Mononuclear cell (primary cell): ENCODE measurements at places on chromosomes 4 and X. TPM values are rescaled to one million over a fixed set of nuclear protein-coding genes. Genes with fewer than 3 reads are reported as not detected.

The UGT8 gene
- total RNA-seq = 3.3 TPM

The MFAP3L gene
- 23.0 TPM for total RNA-seq

The HTN1 gene
- total RNA-seq = not detected

The LYAR gene
- total RNA-seq = 10.1 TPM

The MID2 gene
- 17.6 TPM for total RNA-seq

The CYLC1 gene
- not detected for total RNA-seq

The CCSER1 gene
- 7.9 TPM for total RNA-seq

The GPC4 gene
- total RNA-seq = under 0.01 TPM

The ZNF595 gene
- total RNA-seq = 22.6 TPM

The PWWP3B gene
- not detected for total RNA-seq

The SLITRK4 gene
- 1.5 TPM for total RNA-seq

The ATP6AP1 gene
- 47.9 TPM for total RNA-seq

The MID1IP1 gene
- total RNA-seq = 61.2 TPM

The NR3C2 gene
- 29.1 TPM for total RNA-seq

The CSAG3 gene
- not detected for total RNA-seq

The CCDC158 gene
- not detected for total RNA-seq

The EXOC1L gene
- total RNA-seq = not detected

The BMX gene
- total RNA-seq = 0.10 TPM

The GAB1 gene
- 6.3 TPM for total RNA-seq

The GRPR gene
- 0.21 TPM for total RNA-seq

The HAND2 gene
- not detected for total RNA-seq

The AKAP14 gene
- total RNA-seq = not detected

The CENPVL2 gene
- not detected for total RNA-seq

The MAPK10 gene
- 0.52 TPM for total RNA-seq
